ENCODE measurements at places on chromosomes 7 and 10.

- DNase-seq = no peak
These were observed 57.8 kb downstream of the LGI1 start for GRCh38 chr10:93815304-93816096.

DNA sequence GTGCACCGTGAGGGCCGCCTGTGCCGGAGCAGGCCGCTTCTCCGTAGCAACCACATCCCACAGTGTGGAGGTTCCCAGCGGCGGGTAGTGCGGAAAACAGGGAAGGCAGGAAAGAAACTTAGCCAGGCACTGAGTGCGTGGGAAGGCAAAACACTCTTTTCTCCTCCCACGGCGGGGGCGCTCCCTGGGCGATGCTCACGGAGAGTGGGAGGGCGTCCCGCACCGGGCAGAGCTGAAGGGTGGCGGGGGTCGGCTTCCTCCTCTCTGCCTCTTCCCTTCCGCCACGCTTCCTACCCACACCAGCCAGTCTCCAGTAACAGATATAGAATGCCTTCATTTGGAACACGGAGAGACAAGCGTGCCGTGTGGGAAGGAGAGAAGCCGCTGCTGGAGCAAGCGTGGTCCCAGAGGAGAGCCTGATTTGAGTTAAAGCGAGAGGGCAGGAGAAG lies 252.5 kb downstream of the PAXIP1 start:
- no peak for DNase-seq

DNA sequence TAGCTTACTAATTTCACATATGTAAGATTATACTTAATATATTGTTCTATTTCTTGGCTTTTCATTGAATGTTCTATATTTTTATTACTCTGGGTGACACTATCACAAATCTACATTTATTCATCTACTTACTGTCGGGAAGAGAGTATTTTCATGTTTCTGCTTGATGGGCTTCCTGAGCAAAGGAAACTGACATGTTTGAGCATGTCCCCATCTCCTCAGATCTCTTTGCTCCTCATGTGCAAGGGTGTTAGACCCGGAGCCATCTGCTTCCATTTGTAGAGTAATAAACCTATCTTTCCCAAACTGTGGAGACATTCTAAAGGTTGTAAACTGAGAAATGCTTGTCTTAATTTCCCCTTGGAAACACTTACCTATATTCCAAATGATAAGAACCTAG lies 103.5 kb downstream of the LSMEM1 start:
- no peak for DNase-seq

DNA sequence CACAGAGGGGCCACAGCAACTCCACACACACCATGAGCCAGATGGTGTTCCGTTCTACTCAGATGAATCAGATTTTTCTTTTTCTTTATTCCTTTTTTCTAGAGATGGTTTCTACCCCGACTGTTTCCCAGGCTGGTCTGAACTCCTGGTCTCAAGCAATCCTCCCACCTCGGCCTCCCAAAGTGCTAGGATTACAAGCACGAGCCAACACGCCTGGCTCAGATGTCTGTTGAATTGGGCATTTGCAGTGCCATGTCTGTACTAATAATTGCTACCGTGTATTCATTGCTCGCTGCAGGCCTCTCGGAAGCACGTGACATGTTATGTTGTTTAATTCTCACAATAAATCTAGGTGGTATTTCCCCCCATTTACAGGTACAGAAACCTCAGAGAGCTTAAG lies 67.2 kb downstream of the RABGEF1 start:
- DNase-seq = no peak

- DNase-seq = no peak
These were observed 6.9 kb downstream of the CYCS start for GRCh38 chr7:25118048-25118753.

GRCh38 chr7:108181073-108181985 lies 51.2 kb upstream of the LAMB4 start:
- DNase-seq = no peak

DNA sequence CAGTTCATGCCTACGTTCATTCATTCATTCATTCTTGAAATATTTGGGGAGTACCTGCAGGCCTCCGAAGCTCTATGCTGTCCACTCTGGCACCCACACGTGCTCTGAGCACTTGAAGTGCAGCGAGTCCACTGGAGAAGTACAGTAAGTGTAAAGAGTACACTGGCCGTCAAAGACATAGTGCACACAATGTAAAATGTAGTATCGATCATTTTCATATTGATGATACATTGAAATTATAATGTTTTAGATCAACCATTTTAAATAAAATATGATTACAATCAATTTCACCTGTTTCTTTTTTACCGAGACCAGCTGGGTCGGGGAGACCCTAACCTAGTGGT lies 37.0 kb upstream of the PURB start:
- no peak for DNase-seq

- no peak for DNase-seq
These were observed 9.1 kb upstream of the MCM10 start for GRCh38 chr10:13152296-13152695.

DNA sequence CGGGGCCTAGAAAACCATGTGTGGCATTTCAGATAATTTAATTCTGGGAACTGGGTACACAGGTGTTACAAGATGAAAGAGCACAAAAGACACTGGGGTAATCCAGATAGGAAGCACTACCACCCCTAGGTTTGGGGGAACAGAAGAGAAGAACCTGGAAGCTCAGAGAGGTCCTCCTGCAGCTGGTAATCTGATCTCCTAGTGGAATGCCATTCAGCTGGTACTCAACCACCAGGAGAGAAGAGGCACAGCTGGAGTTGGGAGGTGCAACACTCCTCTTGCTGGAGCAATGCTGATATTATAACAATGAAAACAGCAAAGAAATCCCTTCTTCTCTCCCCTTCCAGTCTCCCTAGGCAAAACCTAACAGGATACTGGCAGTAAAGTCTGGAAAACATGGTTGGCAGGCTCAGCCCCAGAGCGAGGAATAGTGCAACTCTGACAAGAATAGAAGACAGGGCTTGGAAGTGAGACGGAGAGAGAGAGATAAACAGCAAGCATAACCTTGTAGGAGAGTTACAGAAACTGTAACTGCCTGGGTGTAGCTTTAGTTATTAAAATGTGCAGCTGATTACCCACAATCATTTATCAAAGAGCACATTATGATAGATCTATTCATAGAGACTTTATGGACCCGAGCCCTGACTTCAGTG lies 35.0 kb downstream of the NRF1 start:
- no peak for DNase-seq

DNA sequence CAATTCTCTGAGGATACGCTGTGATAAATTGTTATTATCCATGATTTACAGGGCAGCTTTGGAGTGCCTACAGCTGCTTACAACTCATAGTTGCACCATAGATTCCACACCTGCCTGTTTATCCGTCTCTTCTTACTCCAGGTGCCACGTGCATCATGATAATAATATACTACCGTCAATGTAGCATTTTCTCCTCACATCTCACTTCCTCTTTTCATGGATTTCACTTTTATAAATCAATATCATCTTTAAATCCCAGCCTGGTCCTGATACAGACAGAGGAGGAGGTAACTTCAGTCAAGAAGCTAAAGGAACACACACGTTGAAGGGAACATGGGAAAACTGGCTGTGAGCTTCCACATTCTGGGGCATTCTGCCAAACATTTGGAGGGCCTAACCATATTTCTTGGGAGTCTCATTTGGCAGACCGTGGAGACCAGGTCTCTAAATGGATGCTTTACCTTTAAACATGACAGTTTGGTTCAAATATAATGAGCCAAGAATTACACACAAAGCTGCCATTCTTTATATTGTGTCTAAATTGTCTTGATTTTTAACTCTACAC lies 2.4 kb downstream of the CH25H start:
- no peak for DNase-seq

DNA sequence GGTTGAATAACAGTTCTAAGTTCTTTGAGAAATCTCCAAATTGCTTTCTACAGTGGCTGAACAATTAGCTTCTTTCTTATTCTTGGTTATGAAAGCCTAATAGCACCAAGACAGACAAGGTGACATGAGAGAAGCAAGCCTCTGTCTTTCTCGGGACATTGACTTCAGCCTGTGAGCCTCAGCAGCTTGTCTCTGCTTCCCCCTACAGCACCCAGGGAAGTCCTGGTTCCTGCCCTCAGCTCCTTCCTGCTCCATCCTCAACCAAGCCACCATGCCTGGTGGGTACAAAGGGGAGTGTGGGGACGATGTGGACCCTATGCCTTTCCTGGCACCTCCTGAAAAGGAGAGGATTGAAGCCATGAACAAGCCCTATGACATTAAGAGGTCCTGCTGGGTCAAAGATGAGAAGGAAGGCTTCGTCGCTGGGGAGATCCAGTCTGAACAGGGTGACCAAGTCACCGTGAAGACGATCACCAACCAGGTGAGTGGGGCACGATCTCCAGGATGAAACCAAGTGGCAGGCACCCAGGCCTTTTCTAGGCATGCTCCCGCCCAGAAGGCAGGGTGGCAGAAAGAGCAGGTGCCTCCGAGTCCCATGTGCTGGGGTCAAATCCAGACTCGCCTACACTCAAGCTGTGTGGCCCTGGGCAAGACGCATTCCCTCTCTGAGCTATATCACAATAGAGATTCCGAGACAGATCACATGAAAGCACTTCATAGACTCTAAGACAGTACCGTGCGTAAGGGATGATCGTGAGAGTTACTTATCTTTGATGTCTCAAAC lies 30.8 kb upstream of the KPNA7 start:
- no peak for DNase-seq

- DNase-seq = no peak
These were observed 38.6 kb downstream of the MTPN start for GRCh38 chr7:135938563-135938962.

GRCh38 chr7:17661982-17662585 lies 278.2 kb downstream of the SNX13 start:
- DNase-seq = no peak

GRCh38 chr7:151013733-151014497 lies 10.4 kb downstream of the ATG9B start:
- DNase-seq = peak; percentile 87

- DNase-seq = no peak
These were observed 66.2 kb upstream of the BTBD16 start for GRCh38 chr10:122204691-122205489.

DNA sequence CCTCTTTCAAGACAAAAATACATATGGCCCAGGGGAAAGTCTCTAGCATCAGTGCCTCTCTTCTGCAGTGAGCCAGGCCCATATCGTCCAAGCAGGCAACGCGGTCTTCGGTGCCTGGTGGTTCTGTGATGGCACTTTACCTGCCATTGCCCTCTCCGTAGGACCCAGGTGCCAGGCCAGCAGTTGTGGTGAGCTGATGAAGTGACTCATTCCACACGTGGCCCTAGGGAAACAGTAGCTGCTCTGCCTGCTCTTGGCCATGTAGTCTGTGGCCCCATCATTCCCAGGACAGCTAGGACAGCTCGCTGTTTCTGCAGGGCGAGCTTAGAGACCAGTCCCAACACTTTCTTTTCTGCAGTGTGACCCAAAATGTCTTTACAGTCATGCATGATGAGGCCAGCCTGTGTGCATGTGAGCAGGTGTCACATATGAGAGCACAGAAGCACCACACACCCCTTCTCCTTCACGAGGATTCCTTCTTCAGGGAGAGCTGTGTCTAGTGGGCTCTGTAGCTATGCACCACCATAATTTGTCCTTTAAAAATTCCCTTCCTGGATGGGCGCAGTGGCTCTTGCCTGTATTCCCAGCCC lies 39.0 kb downstream of the SVIL start:
- no peak for DNase-seq

DNA sequence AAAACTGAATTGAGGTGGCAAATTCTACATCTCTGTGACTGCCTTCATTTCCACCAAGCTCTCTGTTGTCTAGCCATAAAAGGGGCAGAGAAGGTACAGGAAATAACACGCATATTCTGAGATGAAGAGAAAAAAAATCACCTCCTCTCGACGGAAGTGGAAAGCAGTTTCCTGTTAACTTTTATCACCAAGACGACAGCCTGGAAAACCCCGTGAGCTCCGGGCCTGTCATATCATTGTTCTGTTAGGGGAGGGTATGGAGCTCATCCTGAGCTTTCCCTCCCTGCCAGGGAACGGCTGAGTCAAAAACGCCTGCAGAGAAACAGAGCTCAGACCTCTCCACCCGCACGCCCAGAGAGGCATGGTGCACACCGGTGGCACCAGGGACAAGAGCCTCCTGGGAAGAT lies 200.3 kb downstream of the PRPF18 start:
- DNase-seq = peak; percentile 73

DNA sequence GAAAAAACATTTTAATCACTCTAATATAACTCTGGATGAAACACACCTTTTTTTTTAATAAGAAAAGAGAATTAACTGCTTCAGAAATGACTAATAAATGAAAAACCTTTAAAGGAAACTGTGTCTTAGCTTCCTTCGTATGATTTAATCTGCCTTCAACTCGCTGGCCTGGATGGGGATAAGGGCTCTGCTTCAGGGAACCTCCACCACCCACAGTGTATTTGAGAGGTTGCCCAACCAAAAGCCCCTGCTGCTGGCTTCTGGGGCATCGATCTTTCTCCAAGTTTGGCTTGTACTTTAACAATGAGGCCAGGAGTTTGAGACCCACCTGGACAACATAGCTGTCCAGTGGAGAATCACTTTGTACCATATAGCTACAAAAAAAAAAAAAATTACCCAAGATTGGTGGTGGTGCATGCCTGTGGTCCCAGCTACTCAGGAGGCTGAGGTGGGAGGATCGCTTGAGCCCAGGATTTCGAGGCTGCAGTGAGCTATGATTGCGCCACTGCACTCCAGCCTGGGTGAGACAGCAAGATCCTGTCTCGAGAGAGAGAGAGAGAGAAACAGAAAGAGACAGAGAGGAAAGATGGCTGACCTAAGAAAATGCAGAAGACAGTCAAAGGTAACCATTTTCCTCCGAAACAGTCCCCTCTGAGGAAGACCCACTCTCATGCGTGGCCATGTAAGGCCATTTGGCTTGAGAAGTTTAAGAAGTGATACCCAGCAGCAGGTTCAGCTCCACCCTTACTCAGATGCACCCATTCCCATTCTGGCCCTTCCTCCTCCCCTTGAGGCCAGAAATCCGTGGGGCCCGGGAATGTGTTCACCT lies 13.6 kb upstream of the LIMK1 start:
- DNase-seq = no peak

- no peak for DNase-seq
These were observed 348.2 kb downstream of the DNAJB6 start for GRCh38 chr7:157684909-157685429.

GRCh38 chr10:67884842-67885670 lies 600 bp downstream of the SIRT1 start:
- DNase-seq = peak; percentile 82

GRCh38 chr10:97633921-97634320 lies 621 bp upstream of the MORN4 start:
- DNase-seq = peak; percentile 20

GRCh38 chr7:154842591-154842990 lies 160.3 kb downstream of the PAXIP1 start:
- no peak for DNase-seq

- no peak for DNase-seq
These were observed 4.4 kb upstream of the UBE2D1 start for GRCh38 chr10:58330431-58330830.

- no peak for DNase-seq
These were observed 315.9 kb upstream of the ETV1 start for GRCh38 chr7:14305233-14305866.

DNA sequence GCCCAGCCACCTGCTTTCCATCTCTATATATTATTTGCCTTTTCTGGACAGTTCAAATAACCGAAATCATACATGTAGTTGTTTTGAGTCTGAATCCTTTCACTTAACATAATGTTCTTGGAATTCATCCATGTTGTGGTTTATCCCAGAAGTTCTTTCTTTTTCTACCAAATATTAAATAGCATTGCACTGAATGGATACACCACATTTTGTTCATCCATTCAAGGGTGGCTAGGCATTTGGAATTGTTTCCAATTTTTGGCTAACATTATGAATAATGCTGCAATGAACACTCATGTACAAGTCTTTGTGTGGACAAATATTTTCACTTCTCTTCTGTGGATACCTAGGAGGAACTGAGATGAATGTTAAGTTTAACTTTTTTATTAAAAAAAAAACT lies 18.0 kb downstream of the DNAJC1 start:
- no peak for DNase-seq

- no peak for DNase-seq
These were observed 23.9 kb upstream of the SMARCD3 start for GRCh38 chr7:151272405-151272804.

All from stimulated activated CD4-positive, alpha-beta T cell treated with anti-CD3 and anti-CD28 coated beads, Interleukin-2, amount 100 ng/mL, for 24 hours (primary cell).